ENCODE measurements at places on chromosomes 16 and 17.

DNA sequence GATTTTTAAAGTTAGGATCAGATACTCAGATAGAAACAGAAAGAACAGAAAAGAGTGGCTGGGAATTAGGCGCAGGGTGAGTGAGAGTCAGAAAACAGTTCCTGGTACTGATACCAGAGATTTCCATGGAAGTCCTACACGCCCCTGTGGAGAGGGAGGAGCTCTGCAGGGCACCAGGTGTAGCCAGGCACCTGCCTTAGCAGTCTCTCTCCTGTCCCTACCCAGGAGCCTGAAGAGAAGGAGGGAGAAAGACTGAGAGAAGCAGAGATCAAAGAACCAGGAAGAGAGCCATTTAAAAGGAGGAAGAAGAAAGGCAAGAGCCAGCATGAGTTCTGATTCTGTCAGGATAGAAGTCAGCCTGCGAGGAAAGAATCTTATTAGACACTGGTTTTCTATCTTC is 65.0 kb downstream of the CBLN1 start:
- DNase-seq, result no peak

GRCh38 chr17:16199093-16199492 is 16.2 kb downstream of the NCOR1 start:
- no peak for DNase-seq

- no peak for DNase-seq
Observed at GRCh38 chr17:19940722-19941464, 36.7 kb downstream of the AKAP10 start.

DNA sequence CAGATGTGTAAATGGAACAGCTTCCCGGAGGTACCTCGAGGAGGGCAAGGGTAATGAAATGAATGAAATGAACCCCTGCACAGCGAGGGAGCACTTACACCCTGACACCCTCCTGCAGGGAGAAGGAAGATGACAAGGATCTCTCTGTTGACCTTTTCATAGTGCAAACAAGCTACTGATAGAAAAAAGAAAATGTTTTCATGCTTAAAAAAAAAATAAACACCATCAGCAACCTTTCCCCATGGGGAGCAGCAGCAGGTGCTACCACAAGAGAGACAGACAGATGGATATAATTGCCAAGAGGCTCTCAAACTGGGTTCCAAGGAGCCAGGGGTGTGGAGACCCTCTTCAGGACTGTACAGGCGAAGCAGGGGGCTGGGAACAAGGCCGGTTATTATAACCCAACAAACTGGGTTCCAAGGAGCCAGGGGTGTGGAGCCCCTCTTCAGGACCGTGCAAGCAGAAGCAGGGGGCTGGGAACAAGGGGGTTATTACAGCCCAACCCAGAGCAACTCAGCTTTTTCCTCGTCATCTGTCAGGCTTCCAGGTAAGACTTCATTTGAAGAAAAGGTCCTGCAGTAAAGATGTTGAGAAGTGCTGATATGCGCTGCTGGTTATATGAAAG is 718 bp upstream of the RPH3AL start:
- DNase-seq, result no peak

DNA sequence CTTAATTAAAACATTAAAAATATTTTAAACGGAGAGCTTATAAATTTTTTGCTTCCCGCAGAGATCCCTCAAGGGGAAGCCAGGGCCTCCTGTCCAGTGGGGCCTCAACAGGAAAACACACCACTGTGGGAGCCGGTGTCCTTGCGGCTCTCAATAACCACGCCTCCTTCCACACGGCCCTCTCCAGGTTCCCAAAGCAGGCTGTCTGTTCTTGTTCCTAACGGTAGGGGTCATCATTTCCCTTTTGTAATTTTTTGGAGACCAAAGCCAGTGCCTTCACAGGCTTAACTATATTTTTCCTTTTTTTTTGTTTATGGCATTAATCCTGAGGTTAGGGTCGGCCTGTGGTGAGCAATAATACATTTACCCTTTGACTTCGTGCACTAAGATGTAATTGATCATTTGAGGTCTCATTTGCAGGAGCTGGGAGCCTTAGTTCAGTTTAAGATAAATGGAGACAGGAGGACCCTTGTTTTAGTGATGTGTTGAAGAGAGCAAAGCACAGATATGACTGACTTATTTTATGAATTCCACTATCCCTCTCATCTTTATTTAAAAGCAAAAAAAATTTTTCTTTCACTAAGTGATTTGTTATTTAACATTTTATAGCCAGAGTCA is 77.5 kb upstream of the N4BP1 start:
- DNase-seq, result peak; percentile 70

DNA sequence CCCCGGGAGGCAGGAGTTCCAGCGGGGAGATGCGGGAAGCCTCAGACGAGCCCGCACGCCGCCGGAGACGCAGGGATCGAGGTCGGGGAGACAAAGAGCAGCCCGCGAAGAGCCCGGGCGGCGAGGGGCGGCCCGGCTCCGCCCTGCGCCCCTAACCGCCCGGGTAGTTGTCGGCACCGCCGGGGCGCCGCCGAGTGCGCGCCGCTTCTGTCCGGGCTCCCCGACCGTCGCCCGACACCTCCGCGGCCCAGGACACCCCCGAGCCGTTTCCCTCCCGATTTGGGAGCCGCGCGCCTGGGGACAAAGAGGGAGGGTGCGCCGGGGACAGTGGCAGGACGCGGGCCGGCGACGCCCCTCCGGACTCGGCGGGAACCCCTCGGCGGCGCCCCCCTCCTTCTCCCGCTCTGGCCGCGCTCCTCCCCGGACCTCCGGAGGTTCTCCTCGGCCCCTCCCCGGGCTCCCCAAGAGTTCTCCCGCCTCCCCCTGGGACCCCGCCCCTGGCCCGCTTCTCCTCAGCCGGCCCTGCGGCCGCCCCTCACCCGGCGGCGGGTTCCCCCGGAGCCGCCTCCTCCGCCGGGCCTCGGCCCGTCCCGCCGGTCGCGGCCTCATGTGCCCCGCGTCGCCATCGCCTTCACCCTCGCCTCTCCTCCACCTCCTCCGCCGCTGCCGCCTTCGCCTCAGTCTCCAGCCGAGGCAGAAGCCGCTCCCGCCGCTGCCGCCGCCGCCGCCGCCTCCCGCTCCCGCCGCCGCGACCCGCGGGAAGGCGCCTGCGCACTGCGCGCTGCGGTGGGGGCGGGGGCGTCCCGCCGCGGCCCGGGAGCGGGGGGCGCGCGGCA is at the start of gene GJC1:
GJC1 (minus strand) TSS at position 765 of the 836 bp plus-strand sequence. CDS start 24,470 bp downstream, outside the sequence.
- DNase-seq, result peak; percentile 61

DNA sequence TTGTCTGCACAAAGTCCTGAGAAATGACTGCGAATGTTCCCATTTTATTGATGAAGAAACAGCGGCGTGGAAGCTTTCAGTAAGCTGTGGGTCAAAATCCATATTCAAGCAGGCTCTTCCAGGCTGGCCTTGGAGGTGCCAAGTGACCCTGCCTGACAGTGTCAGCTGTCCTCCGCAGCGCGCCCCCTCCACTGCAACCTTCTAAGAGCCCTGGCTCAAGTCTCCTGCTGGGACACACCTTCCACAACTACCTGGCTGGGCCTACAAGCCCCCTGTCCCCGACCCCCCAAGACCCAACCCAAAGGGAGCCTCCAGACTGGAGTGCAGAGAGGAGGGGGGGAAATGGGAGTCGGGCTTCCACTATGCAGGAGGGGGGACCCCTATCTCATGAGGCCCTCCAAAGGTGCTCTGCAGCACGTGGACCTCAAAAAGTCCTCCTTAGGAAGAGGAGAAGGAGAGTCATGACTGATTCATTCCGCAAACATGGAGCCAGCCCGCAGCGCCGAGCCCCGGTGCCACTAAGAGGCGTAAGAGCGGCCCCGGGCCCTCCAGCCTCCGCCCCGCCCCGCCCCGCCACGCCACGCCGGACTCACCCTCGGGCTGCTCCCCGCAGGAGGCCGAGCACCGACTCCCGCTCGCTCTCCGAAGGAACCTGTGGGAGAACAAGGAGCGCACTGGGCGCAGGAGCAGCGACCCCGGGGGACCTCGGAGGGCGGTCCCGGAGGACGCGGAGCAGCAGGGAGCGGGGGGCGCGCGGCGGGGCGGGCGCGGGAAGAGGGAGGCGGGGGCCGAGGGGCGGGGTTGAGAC is 574 bp downstream of the MPP3 start:
- peak; percentile 76 for DNase-seq

DNA sequence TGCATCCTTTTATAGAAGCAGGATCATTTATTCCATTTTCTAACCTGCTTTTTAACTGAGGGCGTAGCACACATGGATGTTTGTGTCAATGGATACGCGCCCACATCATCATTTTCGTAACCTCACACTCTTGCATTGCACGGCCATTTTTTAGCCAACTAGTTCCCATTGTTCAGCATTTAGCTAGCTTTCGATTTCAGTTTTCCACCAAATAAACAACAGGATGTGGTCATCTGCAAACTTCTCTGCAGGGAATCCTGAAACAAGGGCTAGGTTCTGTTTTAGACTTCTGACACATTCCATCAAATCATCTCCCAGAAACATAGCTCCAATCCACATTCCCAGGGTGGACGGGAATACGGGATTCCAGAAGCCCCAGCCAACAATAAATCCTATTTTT is 6.4 kb downstream of the CYB561 start:
- DNase-seq, result peak; percentile 74

- DNase-seq, result no peak
Observed at GRCh38 chr16:75477680-75478473, 13.4 kb upstream of the TMEM170A start.

DNA sequence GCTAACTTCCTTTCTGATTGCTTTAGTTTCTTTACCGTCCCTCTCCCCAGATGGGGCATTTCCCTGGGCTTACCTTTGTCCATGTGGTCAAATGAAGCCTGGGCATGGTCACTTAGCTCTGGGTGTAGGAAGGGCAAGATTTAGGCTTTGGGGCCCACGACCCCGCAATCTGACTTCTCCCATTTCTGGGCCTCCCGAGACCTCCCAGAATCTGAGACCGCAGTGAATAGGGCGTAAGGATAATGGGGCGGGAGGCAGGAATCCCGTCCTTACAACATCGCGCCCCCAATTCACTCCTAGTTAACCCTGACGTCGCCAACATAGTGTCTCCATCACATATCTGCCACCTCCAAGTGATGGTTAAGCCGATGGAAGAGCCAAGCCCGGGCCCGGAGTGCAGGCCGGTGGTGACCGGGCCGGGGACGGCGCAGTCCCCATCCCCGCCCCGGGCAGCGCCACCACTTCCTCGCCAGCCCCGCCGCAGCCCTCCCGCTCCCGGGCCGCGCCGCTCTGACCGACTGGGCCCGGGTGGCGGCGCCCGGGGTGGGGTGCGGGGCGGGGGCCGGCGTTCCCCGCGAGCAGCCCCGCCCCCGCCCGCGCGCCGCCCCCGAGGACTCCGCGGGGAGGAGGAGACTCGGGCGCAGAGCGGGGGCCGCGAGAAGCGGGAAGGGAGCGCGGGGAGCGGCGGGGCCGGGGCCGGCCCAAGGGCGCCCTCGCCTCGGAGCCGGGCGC is at the start of gene RHBDL3:
RHBDL3 (plus strand) TSS at position 641 of the 732 bp plus-strand sequence. CDS start 358 bp downstream, outside the sequence.
- DNase-seq, result no peak

- no peak for DNase-seq
Observed at GRCh38 chr16:5508371-5508770, 410.8 kb upstream of the EEF2KMT start.

GRCh38 chr16:58462997-58463941 is 36.7 kb upstream of the NDRG4 start:
- no peak for DNase-seq

GRCh38 chr16:50712560-50712898 is 19.1 kb downstream of the NOD2 start:
- no peak for DNase-seq

DNA sequence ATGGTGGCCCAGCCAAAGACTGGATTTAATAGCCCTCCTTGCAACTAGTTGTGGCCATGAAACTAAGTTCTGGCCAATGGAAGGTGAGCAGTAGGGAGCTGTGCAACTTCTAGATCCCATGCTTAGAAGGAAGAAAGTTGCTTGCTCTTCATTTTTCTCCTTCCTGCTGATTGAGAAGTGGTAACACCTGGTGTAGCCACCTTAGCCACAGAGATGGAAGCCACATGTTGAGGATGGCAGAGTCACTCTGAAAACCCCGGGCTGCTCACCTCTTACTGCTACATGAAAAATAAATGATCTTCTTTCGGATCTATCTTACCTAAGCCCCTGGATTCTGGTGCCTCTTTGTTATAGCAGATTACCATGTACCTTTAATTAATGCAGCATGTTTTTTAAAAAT is 10.3 kb upstream of the ATP5MC1 start:
- no peak for DNase-seq

- DNase-seq, result no peak
Observed at GRCh38 chr16:25235991-25236390, 19.2 kb downstream of the AQP8 start.

DNA sequence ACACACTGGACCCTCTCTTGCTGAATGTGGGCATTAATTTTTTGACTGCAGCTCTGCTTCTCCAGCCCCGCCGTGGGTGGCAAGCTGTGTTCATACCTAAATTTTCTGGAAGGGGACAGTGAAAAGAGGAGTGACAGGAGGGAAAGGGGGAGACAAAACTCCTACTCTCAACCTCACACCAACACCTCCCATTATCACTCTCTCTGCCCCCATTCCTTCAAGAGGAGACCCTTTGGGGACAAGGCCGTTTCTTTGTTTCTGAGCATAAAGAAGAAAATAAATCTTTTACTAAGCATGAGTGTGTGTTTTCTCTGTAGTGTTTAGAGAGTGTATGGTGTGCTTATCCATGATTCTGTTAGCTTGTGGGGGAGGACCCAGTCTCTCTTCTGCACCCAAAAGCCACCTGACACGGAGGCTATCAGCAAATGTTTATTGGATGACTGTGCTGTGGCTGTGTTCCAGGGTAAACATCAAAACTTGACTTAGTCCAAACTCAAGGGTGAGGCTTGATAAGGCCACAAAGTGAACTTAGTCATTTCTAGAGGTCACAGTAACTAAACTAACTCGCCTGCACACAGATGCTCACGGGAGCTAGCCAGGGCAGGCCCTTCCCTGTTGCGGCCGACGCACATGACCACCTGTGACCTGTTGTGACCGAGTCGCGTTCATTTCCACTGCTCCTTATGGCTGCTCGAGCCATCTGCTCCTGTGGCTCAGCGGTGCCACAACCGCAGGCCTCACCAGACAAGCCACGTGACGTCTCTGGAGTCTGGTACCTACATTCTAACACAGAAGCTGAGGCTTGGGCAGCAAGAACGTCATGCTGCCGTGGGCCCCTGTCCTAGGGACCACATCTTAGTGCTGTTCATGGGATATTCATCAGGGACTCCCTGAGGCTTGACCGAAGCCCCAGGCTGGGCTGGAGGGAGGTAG is 9.8 kb upstream of the MED11 start:
- DNase-seq, result peak; percentile 29

DNA sequence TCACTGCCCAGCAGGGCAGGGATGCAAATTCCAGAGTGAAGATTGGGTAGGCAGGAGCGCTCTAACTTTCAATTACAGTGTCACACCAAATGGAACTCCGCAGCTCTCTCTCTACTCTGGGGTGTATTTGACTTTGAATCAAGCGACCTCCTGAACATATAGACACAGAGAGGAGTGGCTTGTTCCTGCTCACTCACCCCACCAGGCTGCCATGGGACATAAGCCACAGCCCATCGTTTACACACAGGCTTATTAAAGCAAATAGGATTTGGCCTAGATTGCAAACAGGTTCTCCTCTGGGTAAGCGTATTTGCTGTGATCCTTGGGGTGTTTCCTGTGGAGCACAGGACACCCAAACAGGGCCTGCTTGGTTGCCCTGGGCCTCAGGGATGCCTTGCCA is 281.6 kb upstream of the CCL2 start:
- DNase-seq, result no peak

DNA sequence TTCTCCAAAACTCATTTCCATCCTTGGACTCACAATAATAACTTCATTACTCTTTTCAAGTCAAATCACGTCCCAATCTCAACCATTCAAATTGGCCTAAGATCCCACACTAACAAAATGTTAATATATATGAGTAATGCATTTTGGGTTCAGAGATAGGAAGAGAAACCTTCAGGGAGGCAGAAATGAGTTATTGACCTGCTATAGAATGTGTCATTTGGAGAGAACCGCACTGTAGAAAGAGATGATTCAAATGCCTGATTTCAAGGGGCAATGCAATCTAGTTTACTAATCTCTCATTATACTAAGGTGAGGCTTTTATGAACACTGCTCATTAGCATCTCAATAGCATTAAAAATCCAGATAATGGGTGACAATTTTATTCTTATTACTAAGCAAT is 1595.0 kb upstream of the GOT2 start:
- no peak for DNase-seq

All from RPMI7951 (cell line).